ENCODE measurements at places on chromosomes 5 and 9.

DNA sequence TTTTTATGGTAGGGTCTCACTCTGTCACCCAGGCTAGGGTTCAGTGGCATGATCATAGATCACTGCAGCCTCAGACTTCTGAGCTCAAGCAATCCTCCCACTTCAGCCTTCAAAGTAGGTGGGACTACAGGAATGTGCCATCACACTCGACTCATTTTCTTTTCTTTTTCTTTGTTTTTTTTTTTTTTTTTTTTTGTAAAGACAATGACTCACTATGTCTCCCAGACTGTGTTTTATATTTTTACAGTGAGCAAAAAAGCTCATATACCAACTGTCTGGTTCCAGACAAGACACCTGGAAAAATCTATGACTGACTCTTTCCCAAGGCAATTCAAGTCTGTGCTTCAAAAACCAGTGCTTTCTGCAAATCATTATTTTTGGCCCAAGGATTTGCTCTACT lies 10.8 kb upstream of the FOXD1 start:
- DNase-seq = no peak

DNA sequence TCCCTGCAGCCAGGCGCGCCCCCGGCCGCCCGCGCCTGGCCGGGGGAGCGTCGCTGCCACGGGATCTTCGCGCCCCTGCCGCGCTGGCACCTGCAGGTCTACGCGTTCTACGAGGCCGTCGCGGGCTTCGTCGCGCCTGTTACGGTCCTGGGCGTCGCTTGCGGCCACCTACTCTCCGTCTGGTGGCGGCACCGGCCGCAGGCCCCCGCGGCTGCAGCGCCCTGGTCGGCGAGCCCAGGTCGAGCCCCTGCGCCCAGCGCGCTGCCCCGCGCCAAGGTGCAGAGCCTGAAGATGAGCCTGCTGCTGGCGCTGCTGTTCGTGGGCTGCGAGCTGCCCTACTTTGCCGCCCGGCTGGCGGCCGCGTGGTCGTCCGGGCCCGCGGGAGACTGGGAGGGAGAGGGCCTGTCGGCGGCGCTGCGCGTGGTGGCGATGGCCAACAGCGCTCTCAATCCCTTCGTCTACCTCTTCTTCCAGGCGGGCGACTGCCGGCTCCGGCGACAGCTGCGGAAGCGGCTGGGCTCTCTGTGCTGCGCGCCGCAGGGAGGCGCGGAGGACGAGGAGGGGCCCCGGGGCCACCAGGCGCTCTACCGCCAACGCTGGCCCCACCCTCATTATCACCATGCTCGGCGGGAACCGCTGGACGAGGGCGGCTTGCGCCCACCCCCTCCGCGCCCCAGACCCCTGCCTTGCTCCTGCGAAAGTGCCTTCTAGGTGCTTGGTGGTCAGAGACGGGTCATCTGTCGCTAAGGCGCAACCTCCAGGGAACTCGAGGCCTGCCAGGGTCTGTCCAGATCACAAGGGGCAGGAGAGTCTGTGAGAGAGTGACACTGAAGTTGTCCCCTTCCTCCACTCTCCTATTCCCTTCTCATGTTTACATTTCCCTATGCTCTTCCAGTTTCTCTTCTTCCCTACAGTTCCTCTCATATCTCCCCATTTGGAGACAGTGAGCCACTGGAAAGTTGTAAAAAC lies 1.3 kb downstream of the GPR150 start:
- DNase-seq = no peak

DNA sequence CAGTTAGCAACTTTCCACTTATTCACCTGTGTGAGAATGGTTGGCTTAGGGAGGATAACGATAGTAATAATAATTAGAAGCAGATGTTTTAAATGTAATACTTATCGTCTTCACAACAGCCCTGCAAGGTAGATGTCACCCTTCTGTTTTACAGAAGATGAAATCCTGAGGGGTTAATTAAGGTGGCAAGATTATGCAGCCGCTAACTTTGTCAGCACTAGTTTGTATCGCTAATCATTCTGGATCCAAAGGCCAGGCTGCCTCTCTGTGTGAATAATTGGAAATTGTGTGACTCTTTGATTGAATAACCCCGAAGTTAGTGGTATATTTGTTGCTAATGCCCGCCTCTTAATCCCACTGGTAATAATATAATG lies 635 bp downstream of the IFT74 start:
- DNase-seq = no peak

DNA sequence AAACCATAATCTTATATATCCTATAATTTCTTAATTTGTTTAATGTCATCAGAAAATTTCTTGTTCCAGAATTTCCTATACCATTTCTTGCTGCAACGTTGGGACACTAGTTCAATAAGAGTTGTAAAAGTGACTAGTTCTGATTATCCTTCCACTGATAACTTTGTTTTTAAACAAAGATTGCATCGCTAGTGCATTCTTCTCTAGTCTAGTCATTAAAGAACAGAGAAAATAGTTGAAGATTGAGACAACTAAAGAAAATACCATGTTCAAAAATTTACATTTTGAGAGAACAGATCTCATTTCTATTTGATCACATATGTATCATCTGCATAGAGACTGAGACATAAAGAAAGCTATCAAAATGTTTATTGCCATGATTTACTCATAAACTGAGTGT lies 1888.2 kb downstream of the EFNA5 start:
- no peak for DNase-seq

DNA sequence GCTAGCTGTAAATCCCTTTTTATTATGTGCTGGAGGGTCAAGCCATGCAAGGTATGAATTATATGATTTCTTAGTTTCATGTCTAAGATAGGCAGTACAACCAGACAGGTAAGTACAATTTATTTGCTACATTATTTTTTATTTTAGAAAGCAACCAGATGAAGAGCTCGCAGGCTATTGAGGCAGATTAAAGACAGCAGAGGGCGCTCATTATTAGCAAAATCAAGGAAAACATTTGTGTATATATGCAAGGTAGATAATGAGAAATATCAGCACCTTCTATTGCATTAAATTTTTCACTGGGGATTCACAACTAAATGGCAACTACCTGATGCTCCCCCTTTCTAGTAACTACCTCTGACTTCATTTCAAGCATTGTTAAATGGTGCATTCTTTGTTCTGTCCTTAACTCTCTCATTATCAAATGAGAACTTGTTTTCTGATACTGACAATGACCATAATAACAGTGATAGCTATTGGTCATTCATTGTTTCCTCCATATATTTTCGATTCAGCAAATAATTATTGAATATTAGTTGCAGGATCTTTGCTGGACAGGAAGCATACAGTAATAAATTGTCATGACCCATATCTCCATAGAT lies 8.6 kb downstream of the SCGB3A2 start:
- no peak for DNase-seq

- no peak for DNase-seq
These were observed 25.1 kb downstream of the PALM2AKAP2 start for GRCh38 chr9:109805050-109805449.

GRCh38 chr9:83649080-83649479 lies 26.1 kb downstream of the IDNK start:
- DNase-seq = peak; percentile 68

GRCh38 chr5:9233712-9234111 lies 312.2 kb downstream of the SEMA5A start:
- DNase-seq = no peak

GRCh38 chr5:76175051-76175666 lies 92.0 kb downstream of the SV2C start:
- peak; percentile 20 for DNase-seq

DNA sequence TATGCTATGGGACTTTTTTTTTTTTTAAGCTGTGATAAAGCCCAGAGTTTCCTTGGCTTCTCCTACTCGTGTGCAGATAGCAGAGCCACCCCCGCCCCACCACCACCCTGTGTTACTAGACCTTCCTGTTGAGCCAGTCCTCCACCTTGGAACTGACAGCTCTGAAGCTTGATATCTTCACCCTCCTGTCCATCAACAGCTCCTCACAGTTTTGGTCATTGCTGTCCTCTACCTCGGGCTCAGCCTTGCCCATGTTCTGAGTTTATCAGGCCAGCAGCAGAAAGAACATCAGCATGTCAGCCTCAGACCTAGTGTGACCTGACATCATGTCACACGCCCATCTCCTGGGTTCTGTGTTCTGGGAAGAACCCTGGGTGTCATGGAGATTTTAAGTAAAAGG lies 167.1 kb upstream of the RAI14 start:
- no peak for DNase-seq

DNA sequence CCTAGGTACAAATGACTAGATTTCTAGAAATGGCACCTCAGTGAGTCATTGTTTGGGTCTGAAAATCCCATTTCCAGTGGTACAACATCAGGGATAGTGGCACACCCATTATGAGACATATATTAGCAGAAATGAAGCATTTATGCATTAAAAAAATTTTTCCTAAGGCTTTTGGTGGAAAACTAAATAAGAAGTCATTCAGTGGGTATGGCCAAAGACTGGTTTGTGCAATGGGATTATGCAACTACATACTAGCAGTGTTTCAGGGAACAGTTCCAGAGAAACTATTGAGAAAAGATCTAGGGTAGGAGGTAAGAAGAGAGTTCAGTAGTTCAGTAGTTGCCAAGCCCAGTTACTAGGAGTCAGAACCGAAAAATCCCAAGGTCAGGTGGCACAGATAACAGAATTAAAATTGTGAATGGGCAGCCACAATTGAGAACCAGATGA lies 106.5 kb upstream of the HAPLN1 start:
- DNase-seq = no peak

DNA sequence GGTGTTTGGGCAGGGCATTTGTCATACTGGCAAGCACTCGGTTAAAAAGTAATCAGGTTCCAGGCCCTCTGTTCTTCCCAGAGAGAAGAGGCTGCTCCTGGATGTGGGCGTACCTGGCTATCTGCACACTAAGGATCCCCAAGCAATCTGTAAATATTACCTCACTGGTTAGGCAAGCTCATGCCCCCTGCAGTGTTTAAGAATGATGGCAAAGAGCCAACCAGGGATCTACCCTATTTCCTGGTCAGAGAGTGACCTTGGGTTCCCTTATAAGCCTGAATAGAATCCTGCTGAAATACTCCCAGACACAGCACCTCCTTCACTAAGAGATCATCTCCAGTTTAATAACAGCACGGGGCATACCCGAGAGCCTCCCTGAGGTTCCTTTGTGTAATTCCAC lies 181.2 kb downstream of the PIK3R1 start:
- no peak for DNase-seq

- no peak for DNase-seq
These were observed 32.6 kb upstream of the ANXA1 start for GRCh38 chr9:73118898-73119554.

- DNase-seq = no peak
These were observed 181.1 kb upstream of the ELAVL2 start for GRCh38 chr9:24007185-24007584.

Data from stimulated activated CD8-positive, alpha-beta memory T cell treated with anti-CD3 and anti-CD28 coated beads, Interleukin-15, amount 100 ng/mL, for 1 hour (primary cell).